ENCODE measurements at places on chromosomes 11 and 22.

DNA sequence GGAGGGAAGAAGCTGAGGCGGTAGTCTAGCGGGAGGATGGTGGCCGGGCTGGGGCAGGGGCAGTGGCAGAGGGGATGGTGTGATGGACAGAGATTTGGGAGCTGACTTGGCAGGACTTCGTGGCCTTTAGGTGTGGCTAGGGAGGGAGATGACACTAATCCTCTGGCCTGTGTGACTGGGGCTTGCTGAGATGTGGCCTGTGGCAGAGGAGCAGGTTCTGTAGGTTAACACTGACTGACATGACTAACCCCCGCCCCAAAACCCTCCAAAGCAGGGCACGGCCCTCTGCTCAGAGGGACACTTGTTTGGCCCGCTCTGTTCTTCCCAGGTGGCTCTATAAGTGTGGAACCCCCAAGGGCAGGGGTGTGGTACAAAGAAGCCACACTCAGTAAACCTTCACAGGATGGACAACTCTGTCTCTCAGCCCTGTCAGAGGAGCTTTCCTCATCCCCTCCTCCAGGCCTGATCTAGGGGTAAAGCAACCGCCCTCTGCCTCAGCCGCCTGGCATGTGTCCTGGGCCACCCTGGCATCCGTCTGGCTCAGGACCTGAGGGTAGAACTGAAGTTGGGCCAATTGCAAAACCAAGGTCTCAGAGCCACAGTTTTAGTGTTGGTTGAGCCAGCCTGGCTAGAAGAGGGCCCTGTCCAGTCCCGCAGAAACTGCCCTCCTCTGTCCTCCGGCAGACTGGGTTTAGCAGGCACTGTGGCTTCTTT lies 15.6 kb downstream of the TOM1 start:
- no peak for DNase-seq

DNA sequence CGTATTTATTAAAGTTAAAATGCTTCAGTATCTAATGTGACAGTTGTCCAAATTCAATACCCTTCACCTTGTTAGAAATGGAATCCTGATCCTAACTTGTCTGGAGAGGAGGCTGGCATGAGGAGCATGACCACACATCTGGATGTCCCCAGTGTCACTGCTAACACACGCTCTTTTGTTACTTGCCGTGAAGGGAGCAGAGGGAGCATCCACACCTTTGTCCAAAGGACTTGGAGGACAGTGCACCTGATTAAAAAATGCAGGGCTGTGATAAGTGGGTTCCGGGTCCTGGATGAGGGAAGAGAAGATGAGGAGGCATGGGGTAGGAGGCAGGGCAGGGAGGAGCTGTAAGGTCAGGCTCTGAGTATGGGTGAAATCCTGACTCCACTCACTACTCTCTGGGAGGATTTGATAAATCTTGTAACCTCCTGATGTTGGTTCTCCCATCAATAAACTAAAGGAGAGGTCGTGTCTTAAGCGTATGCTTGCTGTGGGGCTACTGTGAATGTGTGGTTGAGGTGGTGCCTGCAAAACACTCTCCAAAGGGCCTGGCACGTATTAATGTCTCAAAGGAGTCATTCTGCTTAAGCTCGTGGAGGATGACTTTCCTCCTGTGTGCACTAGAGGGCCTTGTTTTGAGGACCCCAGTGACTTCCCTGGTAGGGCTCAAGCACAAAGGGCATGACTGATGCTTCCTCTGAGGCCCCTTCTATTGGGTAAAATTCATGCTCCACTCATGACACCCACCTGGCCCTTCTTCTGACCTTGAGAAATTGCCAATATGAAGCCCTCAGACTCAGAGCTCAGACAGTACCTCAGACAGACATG lies 16.8 kb upstream of the IGLL5 start:
- DNase-seq, result no peak

GRCh38 chr22:36873614-36874308 lies 13.0 kb downstream of the NCF4 start:
- no peak for DNase-seq

DNA sequence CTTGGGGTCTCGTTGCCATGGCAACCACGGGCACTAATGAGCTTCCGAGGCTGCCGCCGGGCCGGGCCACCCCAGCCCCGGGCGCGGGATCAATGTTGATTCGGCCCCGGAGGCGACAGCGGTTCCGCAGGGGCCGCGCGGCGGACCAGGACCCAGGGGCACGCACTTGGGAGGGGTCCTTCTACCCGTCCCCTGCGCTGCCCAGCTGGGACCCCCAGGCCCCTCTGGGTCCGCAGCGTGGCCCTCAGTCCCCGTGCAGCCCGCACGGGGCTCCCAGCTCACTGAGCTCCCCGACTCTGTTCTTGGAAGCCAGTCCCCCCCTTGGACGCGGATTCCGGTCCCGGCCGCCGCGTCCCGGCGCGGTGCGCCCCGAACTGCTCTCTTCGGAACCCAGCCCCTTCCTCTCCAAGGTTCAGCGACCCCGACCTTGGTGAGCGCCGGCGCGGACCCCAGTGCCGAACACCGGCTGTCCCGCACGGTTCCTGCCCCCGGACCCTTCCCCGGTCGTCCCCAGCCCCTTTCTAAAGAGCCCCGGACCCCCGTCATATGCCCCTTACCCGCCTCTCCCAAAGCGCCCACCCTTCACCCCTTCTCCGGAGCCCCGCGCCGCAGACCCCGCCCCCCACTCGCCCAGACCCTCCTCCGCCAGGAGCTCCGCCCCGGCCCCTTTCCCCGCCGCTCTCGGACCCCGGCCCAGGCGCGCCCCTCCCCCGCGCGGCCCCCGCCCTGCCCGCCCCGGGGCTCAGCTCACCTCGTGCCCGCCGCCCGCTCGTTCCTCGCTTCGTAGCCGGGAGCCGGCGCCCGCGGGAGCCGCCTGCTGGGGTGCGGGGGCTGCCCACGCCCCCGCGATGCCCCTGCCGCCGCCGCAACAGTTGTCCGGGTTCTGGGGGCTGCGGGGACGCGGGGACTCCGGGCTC lies 18.3 kb upstream of the SHISAL1 start:
- no peak for DNase-seq

DNA sequence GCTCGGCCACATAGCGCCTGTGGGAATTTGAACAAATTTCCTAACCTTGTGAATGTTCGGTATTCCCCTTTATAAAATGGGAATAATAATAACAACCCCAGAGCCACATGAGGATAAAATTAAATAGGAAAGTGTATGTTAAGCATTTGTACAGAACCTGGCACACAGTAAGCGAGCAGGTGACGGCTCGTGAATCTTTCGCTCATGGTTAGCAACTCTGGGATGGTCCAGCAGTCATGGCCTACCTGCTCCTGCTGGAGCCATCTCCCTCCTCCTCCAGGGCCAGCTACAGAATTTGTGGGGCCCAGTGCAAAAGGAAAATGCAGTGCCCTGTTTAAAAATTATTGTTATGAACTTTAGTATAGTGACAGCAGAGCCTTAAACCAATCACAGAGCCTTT lies 88.5 kb upstream of the CSNK2A3 start:
- DNase-seq, result no peak

Data from esophagus squamous epithelium (tissue), 5 donors.